ENCODE measurements at places on chromosomes 5 and 9.

DNA sequence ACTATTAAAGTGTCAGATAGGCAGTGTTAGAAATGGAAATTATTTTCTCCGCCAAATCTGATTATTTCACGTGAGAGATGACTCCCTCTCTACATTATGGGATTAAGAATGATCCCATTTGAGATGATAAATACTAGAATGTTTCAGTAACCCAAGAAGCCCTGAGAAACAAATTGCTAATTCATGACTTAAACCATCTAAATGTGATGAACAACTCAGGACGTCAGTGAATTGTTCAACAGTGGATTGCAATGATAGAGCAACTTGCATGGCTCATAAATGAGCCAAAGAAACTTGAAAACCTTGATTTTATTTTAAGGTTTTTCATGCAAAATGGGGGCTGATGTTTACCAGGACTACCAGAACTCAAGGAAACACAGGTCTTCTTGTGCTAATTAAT, 350.5 kb upstream of the WWC1 start:
- H3K36me3 ChIP-seq: no peaks in the 10 kb centered on the region
- no peak overlapping the region for H3K4me3 ChIP-seq
- peaks cover 57% of the 10 kb centered on the region for H3K4me1 ChIP-seq
- no peak overlapping the region for H3K27ac ChIP-seq
- no peaks in the 10 kb centered on the region for H3K27me3 ChIP-seq

DNA sequence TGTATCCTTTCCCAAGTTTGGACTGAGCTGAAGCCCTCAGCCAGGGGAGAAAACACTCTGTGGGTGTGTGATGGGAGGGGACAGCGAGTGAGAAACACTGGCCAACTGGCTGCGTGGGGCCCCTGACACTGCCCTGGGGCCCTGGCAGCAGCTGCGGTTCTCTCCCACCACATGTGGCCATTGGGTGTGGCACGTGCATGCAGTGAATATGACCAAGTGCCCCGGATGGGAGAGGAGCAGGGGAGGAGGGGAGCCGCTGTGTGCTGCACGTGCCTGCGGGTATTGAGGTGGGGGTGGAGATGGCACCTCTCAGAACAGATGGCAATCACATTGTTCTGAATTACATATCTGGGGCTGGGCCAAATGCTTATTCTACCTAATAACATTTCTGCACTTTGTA, 242.4 kb upstream of the PCSK5 start:
- no peak overlapping the region for H3K27ac ChIP-seq
- peaks cover 3% of the 10 kb centered on the region for H3K27me3 ChIP-seq
- no peak overlapping the region for H3K4me3 ChIP-seq
- peaks cover 14% of the 10 kb centered on the region for H3K4me1 ChIP-seq
- peaks cover 10% of the 10 kb centered on the region for H3K36me3 ChIP-seq

- DNase-seq: no peak
- no peaks in the 10 kb centered on the region for H3K27me3 ChIP-seq
- peaks cover 7% of the 10 kb centered on the region for H3K4me1 ChIP-seq
- H3K4me3 ChIP-seq: no peak overlapping the region
Observed at GRCh38 chr5:55564721-55565120, 30.0 kb upstream of the PLPP1 start.

- DNase-seq: peak; percentile 15
- H3K4me3 ChIP-seq: peak overlapping the region; percentile 5
- peaks cover 41% of the 10 kb centered on the region for H3K4me1 ChIP-seq
- H3K27ac ChIP-seq: peak overlapping the region; percentile 16
Observed at GRCh38 chr9:3760031-3760430, 234.2 kb upstream of the RFX3 start.

DNA sequence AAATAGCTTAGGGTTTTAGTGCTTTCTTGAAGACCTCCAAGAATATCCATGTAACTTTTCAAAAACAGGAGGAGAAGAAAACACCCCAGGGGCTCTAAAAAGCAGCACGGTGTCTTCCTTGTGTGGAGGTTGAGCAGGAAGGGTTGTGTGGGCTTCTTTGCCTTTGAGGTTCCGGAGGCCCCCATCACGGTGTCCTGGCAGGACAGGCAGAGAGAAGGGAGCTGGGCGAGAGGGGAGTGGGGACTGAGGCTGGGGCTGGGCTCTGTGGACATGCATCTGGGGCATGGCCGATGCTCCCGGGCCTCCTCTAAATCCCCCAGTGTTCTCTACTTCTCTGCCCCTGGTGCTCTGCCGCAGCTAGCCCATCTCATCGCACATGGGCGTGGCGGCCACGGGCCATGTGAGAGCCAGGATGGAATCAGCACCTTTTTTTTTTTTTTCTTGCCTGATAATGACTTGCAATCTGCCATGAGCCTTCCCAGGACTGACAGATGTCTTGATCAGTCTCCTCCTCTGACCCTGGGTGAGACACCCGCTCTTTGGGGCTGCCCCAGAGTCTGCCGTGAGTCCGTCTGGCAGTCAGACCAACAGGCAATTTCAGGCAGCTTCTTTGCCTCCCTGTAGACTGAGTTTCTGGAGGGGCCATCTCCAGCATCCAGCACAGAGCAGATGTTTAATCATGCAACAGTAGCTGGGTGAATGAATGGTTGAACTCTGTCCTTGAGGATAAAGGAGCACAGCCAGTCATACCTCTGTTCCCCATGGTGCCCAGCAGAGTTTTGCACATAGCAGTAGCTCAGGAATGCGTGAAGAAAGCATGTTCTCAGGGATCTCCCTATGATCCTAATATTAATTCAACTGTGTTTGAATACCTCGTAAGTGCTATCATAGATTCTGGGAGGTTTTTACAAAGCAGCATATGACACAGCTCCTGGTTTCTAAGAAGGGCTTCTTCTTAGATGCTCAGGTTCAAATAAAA, 12.1 kb downstream of the CXCL14 start:
- no peak for DNase-seq
- peaks cover 25% of the 10 kb centered on the region for H3K4me1 ChIP-seq
- H3K36me3 ChIP-seq: no peaks in the 10 kb centered on the region
- H3K4me3 ChIP-seq: no peak overlapping the region
- H3K27me3 ChIP-seq: peaks cover 57% of the 10 kb centered on the region
- H3K27ac ChIP-seq: no peak overlapping the region

DNA sequence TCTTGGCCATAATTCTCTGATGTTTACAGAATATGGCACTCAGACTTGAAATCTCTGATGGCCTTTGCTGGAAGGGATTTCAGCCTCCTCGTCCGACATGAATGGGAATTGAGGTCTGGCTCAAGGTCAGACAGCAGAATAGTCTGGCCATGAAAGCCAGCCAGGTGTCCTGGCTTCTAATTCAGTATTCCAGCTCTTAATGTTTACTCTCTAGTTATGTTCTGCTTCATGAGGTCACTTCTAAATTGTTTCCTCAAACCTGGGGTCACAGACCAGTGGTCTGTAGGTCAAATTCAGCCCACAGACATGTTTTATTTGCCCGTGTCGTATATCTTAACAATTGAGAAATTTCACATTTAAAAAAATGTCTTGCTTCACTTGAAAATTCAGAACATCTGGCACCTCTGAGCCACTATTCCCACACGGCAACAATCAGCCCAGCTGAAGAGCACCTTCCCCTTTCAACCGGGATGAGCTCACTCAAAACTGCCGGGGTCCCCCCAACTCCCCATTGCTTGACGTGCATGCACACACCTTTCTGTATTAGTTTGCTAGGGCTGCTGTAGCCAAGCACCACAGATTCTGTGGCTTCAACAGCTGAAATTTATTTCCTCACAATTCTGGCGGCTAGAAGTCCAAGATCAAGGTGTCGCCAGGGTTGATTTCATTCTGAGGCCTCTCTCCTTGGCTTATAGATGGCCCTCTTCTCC, 243.5 kb downstream of the ENC1 start:
- H3K4me1 ChIP-seq: peaks cover 50% of the 10 kb centered on the region
- no peaks in the 10 kb centered on the region for H3K36me3 ChIP-seq
- H3K27ac ChIP-seq: no peak overlapping the region

DNA sequence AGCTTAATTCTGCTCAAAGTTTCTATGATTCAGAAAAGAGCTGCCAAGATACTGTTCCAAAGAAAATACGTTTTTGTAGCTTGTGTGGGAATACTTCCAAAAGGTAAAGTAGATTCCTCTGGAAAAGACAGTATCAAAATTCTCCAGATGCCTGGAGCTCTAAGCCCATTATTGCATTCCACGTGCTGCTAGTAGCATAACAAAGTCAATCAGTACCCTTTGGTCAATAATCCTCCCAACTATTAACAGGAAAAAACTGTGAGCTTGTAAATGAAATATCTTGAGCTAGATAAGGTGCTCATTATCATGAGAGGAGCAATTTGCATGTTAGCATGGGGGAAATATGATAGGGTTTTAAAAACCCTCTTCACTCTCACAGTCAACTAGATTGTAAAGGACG, 229.5 kb upstream of the TYRP1 start:
- H3K4me1 ChIP-seq: peaks cover 4% of the 10 kb centered on the region
- no peak for DNase-seq
- H3K27ac ChIP-seq: no peak overlapping the region
- H3K36me3 ChIP-seq: no peaks in the 10 kb centered on the region
- no peak overlapping the region for H3K4me3 ChIP-seq

DNA sequence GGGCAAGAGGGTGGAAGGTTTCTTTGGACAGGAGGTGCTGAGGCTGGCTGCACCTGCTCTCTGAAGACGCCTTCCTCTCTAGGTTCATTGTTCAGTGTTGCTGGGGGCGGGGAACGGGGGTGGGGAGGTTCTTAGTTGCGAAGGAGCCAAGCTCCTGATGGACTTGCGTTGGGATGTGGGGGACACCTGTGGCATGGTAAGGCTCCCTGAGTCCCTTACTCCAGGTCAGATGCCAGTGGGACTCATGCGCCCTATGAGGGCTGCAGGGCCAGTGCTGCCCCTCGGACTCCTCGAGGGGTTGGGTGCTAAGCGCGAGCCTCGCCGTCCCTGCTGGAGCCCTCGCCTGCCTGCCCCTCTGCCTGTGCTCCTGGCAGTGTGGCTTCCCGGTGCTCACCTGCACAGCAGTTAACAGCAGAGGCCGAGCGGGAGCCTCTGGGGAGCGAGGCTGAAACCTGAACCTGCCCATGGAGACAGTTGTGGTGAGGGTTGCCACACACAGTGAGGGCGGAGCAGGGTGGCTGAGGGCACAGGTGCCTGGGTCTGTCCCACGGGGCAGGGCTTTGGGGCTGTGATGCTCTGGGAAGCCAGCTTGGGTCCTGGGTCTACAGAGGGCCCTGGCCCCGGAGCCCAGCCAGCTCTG, 5.5 kb downstream of the RNU6ATAC start:
- peaks cover 5% of the 10 kb centered on the region for H3K4me1 ChIP-seq
- peaks cover 6% of the 10 kb centered on the region for H3K27me3 ChIP-seq
- H3K36me3 ChIP-seq: peaks cover 39% of the 10 kb centered on the region
- DNase-seq: no peak
- H3K4me3 ChIP-seq: no peak overlapping the region
